Effector memory CD8-positive, alpha-beta T cell (primary cell): ENCODE measurements at places on chromosomes 4 and X.

DNA sequence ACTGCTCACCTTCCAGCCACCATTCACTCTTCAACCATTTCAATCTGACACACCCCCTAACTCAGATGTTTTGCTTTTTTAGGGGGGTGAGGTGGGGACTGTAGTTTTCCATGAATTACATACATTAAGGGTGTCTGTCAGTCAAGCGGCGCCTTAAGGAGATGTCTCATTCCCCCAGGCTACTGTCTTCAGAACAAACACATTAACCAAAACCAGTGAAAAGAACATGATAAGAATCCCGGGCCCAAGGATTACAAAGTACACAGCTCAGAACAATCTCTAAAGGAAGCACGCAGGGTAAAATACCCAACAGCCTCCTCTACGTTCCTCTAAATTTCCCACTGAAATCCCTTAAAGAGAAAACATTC, 62.5 kb upstream of the IRF2 start:
- no peak for DNase-seq

DNA sequence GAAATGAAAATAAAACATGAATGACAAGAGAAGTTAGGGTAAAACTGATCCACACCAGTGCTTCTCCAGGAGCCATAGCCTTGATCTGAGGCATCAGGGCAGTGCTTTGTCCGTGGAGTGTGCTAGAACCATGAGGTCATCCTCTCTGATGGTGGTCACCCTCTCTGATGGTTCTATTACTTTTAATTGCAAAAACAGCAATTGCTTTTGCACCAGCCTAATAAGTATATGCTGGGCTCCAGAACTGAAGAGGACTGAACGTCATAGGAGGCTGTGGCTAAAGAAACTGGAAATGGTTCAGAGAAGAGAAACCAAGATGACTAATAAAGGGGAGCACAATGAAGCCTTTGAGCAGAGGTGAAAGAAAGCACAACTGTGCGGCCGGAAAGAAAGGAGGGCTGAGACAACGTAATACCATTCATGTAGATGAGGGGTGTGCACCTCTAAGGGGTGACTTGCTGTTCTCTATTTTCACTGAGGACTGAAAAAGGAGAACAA, 17.0 kb upstream of the TMEM154 start:
- DNase-seq: peak; percentile 47

- no peak for DNase-seq
These were observed 278.7 kb upstream of the CLNK start for GRCh38 chr4:10963241-10963640.

DNA sequence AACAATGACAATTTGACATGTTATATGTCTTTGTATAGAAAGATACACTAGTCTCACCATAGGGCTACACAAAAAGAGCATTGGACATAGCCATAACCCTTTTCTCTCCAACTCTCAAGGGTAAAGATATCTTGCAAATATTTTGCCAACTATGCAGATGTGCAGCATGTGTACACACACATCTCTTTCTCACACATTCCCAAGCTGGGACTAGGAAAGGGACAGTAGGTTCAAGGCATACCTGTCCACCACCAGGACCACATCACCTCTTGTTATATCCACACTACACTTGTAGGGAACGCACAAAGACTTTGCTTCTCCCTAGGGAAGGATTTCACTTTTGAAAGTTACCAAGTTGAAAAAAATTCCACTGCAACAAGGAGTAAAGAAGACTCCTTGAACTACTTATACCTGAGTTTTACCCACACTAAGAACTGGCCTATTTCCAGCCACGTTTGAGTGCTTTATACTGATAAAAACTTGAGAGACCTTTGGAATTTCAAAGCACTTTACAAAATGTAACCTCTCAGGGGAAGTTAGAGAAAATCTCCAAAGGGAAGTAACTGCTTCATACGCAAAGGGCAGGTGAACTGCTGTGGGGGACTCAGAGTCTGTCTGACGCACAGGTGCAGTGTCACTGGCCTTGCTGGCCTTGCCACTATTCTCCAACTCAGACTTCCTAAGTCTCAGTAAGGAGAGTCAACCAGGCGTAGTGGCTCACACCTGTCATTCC, 36.9 kb downstream of the NR3C2 start:
- no peak for DNase-seq

- no peak for DNase-seq
These were observed 11.8 kb downstream of the SUPT20HL1 start for GRCh38 chrX:24372021-24372763.

DNA sequence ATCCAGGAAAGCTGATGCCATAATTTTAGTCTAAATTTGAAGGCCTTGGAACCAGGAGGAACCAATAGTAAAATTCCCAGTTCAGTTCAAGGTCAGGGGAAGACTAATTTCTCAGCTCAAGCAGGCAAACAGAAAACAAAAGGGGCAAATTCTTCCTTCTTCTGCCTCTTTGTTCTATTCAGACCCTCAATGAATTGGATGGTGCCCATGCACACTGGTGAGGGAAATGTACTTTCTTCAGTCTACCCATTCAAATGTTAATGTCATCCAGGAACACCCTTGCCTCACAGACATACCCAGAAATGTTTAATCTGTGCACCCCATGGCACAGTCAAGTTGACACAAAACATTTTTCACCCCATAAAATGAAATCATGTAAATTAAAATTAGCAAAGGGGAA, 1851.2 kb upstream of the ADGRL3 start:
- DNase-seq: no peak

- no peak for DNase-seq
These were observed 354.9 kb downstream of the GPAT3 start for GRCh38 chr4:83890816-83891215.

- DNase-seq: no peak
These were observed 97.2 kb upstream of the PDE5A start for GRCh38 chr4:119725688-119726330.

DNA sequence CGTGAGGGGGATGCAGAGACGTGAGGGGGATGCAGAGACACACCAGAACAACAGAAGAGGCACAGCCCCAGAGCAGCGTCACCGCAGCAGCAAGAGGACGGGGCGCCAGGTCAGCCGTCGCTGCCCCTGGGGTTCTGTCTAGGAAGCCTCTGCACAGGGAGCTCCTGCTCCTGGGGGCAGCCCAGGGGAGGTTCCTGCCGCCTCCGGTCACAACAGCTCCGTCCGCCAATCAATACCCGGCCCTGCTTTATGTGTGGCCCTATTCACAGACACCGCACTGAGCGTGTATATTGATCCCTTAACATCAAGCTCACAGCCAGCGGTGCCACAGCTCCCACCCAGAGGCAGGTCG, 69.6 kb downstream of the FAM53A start:
- no peak for DNase-seq

- no peak for DNase-seq
These were observed 107.9 kb downstream of the ZNF827 start for GRCh38 chr4:145830699-145831098.

DNA sequence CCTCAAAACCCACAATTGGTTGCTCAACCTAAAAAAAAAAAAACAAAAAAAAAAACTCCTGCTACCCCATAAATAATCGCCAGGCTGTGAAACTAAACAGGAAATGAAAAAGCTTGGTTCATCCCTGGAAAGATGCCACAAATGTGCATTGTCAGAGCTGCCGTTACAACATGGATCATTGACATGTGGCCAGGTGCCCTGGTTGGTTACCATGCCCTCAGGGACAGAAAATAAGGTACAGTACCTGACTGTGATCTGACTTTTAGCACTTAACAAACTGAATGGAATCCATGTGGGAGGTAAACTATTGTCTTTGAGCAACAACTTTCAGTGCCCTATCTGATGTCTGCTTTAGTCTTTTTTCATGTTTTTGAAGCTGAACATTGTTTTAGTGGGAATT, 118.0 kb upstream of the RPL34 start:
- DNase-seq: no peak

DNA sequence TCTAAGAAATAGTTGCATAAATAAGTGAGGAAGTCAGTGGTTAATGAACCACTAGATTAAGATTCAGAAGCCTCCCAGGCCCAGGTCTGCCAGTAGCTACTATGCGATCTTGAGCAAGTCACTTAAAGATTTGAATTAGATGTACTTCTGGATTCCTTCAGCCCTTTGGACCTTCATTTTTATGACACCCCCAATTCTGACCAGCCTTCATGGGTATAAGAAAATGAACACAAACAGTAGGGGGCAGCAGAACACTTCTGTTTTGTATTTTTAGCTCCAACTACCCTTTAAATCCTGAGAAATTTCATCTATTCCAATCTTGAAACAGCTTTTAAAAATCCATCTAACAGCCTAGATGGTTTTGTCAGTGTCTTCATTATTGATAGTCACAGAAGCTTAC, 19.0 kb downstream of the TMEM47 start:
- DNase-seq: no peak

GRCh38 chr4:5912614-5913019, 19.7 kb upstream of the CRMP1 start:
- DNase-seq: no peak

DNA sequence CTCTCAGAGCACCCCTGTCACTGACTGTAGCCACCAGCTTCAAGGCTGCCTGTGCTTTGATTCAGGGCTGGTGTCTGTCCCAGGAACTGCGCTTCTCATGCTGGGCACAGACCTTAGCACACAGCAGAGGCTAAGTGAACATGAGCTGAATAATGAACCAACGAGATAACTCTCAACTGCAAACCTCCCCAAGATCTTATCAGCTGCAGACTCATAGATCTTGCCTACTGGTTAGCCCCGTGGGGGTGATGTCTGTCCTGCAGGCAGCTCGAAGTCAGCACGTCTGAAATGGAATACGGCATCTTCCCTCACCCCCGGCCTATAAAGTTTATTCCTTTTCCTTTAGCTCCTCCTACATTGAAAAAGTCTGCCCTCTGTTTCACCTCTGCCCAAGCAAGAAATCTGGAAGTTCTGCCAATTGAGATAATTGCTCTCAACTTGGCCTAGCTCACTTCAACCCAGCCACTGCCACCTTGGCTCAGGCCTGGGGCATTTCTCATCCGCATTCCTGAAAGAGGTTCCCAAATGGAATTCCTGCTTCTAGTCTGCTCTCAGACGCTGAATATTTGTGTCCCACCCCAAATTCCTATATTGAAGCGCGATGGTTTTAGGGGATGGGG, 73.7 kb downstream of the GATB start:
- DNase-seq: no peak

GRCh38 chr4:189081826-189082225, 858.8 kb upstream of the FRG1 start:
- DNase-seq: no peak

GRCh38 chr4:109444182-109444844, 10.7 kb downstream of the SEC24B start:
- DNase-seq: no peak

DNA sequence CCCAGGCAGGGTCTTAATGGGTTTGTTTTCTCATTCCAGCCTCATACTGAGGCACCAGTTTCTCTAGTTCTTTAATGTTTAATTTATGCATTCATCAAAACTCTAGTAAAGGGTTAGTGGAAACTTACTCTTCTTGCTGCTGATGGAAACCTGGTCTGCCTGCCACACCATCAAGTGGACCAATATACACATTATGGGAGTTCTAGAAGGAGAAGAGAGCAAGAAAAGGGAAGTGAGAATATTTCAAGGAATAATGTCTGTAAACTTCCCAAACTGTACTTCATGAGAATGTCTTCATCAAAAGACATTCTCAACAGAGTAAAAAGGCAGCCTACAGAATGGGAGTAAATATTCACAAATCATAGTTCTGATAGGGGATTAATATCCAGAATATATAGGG, 20.9 kb upstream of the DHX15 start:
- DNase-seq: no peak

DNA sequence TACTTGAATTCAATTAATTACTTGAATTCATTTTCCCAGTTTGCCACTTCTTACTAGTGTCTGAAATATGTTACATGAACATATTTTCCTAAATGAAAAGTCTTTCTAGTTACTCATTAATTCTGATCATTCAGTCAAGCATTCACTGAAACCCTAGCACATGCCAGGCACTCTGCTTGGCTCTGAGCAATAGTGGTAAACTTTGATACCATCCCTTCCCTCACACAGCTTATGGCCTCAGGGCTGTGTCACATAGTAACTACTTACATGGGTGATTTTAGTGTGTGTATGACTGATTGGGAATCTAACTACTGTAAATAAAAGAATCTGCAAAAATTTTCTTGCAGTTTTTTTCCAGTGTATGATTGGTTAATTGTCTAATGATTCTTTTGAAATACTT, 32.7 kb downstream of the METAP1 start:
- DNase-seq: no peak

DNA sequence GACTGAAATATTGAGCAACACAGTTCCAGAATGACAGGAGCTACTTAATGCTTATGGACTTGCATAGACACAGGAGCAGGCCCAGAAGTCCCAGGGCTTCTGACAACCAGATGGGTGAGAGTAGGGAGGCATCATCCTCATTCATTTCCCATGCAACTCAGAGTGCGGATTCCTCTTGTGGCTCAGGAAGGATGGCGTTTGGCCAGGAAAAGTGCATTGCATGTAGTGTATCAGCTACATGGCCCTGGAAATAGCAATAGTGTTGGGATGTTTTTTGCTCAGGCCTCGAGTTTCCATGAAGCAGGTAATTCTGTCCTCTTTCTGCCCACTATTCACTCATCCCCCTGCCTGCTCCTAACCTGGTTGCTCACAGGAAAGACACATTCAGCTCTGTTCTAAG, 136.6 kb downstream of the PDGFRA start:
- no peak for DNase-seq

- no peak for DNase-seq
These were observed 143.0 kb upstream of the PLAC1 start for GRCh38 chrX:134801267-134801666.

- DNase-seq: peak; percentile 4
These were observed 155.9 kb downstream of the KIT start for GRCh38 chr4:54813674-54814073.

GRCh38 chr4:6179362-6179761, 21.0 kb downstream of the JAKMIP1 start:
- DNase-seq: peak; percentile 46

DNA sequence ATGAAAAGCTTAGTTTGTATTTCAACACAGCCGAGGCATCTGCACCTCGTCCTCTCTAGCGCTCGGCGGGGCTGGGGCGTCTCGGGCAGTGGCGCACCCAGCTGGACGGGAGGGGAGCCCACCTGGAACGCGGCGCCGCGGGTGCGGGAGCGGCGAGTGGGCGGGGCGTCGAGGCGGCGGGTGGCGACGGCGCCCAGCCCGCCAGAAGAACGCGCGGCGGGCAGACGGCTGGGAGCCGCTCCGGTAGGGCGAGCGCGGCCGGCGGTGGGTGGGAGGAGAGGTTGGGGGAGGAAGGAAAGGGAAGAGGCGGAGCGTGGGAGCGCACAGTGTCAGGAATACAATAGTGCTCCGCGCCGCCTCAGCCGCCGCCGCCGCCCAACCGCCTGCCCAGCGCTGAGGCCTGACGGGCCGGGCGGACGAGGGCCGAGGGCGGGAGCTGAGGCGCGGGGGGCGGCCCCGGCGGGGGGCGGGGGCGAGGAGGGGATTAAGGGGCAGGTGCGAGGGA, at the start of gene JADE3:
JADE3 (plus strand) TSS at position 324 of the 505 bp plus-strand sequence. CDS start 72,474 bp downstream, outside the sequence.
- peak; percentile 3 for DNase-seq

DNA sequence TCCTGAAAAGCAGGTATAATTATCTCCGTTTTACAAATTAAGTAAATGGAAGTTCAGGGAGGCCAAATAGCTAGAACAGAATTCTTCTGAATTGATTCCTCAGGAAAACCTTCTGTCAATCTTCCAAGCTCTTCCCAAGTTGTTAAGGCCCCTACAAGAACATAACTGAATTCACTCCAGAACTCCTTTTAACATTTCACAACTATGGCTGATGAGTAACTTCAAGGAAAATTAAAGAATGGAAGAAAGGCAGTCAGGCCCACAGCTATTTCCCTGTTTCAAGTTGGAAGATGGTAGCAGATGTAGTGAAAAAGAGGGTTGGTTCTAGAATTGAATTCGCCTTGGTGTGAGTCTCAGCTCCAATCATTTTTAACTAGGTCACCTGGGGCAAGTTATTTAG, 15.9 kb downstream of the SETD7 start:
- no peak for DNase-seq

- DNase-seq: no peak
These were observed 890.4 kb downstream of the SH3BGRL start for GRCh38 chrX:82092307-82092706.
